Endothelial cell (in vitro differentiated cells): ENCODE measurements at places on chromosomes 11 and 22. TPM values are rescaled to one million over a fixed set of nuclear protein-coding genes. Genes with fewer than 3 reads are reported as not detected.

DNA sequence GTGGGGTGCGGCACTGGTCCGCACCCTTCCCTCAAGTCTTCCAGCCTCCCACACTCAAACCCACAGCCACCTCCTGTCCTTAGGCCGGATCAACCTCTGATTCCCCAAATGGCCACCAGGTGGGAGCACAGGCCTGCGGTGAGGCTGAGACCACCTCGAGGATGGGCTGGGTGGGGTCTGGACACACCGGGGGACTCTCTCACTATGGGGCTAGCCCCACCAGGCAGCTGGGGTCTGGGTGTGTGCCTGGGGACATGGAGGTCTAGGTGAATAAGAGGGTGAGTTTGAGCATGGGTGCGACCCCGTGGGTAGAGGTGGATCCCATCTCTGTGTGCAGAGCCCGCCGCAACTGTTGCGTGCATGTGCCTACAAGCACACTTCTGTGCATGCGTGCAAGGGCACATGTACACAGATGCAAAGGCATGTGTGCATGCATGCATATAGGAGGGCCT is 32.6 kb downstream of the MYO18B start:
- no peak overlapping the region for H3K27ac ChIP-seq
- H3K4me1 ChIP-seq, result no peaks in the 10 kb centered on the region
- H3K27me3 ChIP-seq, result peaks cover 5% of the 10 kb centered on the region
- H3K36me3 ChIP-seq, result no peaks in the 10 kb centered on the region

DNA sequence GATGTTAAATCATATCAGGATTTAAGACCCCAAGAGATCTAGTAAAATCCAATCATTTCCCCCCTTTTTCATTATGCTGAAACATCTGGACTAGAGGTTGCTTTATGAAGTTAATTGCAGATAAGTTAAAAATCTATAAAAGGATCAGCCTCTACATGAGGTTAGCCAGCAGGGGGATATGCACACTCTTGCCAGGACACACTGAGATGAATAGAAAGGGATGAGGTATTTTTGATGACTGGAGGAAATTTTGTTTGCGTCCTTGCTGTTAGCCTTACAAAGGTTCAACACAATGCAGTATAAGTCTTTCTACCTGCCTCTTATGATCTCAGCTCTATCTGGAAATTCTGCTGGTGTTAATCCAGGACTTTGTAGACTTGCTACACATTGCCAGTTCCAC is 1034.3 kb downstream of the LRRC4C start:
- no peak overlapping the region for H3K27ac ChIP-seq
- H3K27me3 ChIP-seq, result no peaks in the 10 kb centered on the region
- H3K4me1 ChIP-seq, result no peaks in the 10 kb centered on the region
- no peak for DNase-seq
- no peaks in the 10 kb centered on the region for H3K36me3 ChIP-seq

- H3K4me3 ChIP-seq, result peak overlapping the region; percentile 87
- H3K4me1 ChIP-seq, result peaks cover 28% of the 10 kb centered on the region
- DNase-seq, result no peak
- peaks cover 25% of the 10 kb centered on the region for H3K27me3 ChIP-seq
- no peaks in the 10 kb centered on the region for H3K36me3 ChIP-seq
- H3K27ac ChIP-seq, result no peak overlapping the region
These were observed 794 bp upstream of the FXYD6 start for GRCh38 chr11:117877120-117877784.

GRCh38 chr22:47328550-47329243 is 566.2 kb downstream of the TBC1D22A start:
- H3K36me3 ChIP-seq, result peaks cover 25% of the 10 kb centered on the region
- peak overlapping the region; percentile 28 for H3K4me3 ChIP-seq
- no peak overlapping the region for H3K27ac ChIP-seq
- H3K4me1 ChIP-seq, result no peaks in the 10 kb centered on the region
- peaks cover 7% of the 10 kb centered on the region for H3K27me3 ChIP-seq

- H3K36me3 ChIP-seq, result peaks cover 1% of the 10 kb centered on the region
- DNase-seq, result no peak
- H3K4me3 ChIP-seq, result no peak overlapping the region
- peaks cover 13% of the 10 kb centered on the region for H3K4me1 ChIP-seq
These were observed 15.2 kb downstream of the CCDC134 start for GRCh38 chr22:41815716-41816115.

DNA sequence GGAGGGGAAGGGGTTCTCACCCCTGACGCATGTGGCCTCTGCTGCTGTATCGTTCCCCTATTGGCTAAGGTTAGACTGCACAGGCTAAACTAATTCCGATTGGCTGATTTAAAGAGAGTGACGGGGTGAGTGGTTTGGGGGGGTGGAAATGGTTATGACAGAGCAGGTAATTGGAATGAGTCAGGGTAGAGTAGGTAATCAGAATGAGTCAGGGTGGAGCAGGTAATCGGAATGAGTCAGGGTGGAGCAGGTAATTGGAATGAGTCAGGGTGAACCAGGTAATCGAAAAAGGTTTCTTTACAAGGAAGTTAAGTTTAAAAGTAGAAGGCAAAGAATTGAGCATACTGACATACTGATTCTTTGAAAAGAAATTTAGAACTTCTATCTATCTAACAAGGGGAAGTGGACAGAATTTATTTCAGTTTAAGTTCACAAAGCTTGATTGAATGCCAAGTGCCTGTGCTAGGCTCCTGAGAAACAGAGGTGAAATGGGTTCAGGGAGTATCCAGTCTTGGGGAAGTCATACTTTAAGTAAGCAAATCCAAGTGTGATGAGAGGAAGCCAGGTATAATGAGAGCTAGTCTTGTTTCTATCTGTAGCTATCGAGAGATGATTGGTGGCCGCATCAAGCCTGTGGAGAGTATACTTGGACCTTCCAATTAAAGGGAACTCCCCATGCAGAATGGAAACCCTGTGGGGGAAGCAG is 58.0 kb downstream of the C11orf91 start:
- peaks cover 4% of the 10 kb centered on the region for H3K27me3 ChIP-seq
- no peak for DNase-seq
- no peak overlapping the region for H3K4me3 ChIP-seq
- H3K4me1 ChIP-seq, result no peaks in the 10 kb centered on the region
- peaks cover 5% of the 10 kb centered on the region for H3K36me3 ChIP-seq

DNA sequence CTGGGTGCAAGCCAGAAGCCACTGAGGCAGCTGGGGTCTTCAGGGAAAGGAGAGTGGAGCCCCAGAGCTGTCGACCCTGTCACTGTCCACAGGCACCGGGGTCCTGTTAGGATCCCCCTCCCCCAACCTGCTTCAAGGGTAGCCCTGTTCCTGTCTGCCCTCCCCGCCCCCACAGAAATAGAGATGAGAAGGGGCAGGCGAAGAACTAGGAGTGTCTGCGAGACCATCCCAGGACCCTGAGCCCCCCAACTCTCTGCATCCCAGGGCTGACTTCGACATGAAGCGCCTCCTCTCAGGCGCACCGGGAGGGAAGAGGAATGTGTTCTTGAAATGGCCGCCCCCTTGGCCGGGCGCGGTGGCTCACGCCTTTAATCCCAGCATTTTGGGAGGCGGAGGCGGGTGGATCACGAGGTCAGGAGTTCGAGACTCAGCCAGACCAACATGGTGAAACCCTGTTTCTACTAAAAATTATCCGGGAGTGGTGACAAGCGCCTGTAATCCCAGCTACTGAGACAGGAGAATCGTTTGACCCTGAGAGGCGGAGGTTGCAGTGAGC is 607 bp upstream of the ZNF70 start:
- H3K27ac ChIP-seq, result no peak overlapping the region
- H3K4me3 ChIP-seq, result peak overlapping the region; percentile 85
- peaks cover 3% of the 10 kb centered on the region for H3K36me3 ChIP-seq

DNAJB13 gene
- total RNA-seq, result 0.36 TPM

JAML gene
- 0.31 TPM for total RNA-seq

RFPL2 gene
- total RNA-seq, result 11.8 TPM

MAJIN gene
- not detected for total RNA-seq

TUT1 gene
- total RNA-seq, result 21.2 TPM
